ENCODE measurements at places on chromosomes 1 and 21.

DNA sequence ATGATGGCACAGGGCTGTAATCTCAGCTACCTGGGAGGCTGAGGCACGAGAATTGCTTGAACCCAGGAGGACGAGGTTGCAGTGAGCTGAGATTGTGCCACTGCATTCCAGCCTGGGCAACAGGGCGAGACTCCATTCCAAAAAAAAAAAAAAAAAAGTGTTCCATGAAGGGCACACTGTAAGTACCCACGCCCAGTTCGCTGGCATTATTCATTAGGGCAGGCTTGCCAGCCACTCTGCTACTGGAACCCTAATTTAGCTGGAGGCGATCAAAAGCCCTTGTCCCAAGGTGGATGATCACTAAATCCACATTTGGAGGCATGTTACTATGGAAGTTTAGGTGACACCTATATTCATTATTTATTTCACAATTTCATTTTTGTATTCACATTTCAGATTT lies 5.0 kb downstream of the IFNLR1 start:
- no peak for DNase-seq

- no peak for DNase-seq
These were observed 40.6 kb downstream of the AKNAD1 start for GRCh38 chr1:108816049-108816893.

GRCh38 chr1:58996341-58997059 lies 212.7 kb upstream of the JUN start:
- DNase-seq: no peak

- no peak for DNase-seq
These were observed 970 bp downstream of the TNFRSF1B start for GRCh38 chr1:12167493-12168429.

GRCh38 chr1:29392036-29392435 lies 155.7 kb downstream of the PTPRU start:
- no peak for DNase-seq

- DNase-seq: no peak
These were observed 53.4 kb upstream of the CITED4 start for GRCh38 chr1:40915581-40915980.

DNA sequence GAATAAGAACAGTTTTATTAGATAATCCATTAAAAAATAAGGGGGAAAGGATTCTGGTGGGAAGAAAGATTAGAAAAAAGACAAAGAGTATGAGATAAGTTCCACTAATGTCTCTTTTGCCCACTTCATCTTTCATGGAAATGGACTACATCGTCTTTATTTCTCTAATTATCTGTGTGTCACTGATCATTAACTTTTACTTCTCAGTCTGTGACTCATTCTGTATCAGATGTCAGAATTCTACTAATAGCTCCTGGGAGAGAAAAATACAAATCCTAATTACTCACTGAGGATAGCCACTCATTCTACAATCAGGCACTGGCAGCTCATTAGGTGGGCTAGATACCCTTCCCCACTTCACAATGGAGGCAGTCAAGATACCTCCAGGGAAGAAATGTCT lies 41.7 kb downstream of the ILDR2 start:
- no peak for DNase-seq
